CMK (cell line): ENCODE measurements at places on chromosomes 3 and 15.

GRCh38 chr3:27471923-27472550, 12.1 kb downstream of the SLC4A7 start:
- no peak for DNase-seq

DNA sequence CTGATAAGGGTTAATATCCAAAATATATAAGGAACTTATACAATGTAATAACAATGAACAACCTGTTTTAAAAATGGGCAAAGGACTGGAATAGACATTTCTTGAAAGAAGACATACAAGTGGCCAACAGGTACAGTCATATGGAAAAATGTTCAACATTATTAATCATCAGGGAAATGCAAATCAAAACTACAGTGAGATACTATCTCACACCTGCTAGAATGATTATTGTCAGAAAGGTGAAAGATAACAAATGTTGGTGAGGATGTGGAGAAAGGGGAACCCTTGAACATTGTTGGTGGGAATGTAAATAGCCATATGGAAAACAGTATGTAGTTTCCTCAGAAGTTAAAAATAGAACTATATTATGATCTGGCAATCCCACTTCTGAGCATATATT, 20.4 kb downstream of the GOLM2 start:
- DNase-seq: no peak

GRCh38 chr3:184345317-184346144, 8.1 kb downstream of the FAM131A start:
- no peak for DNase-seq

GRCh38 chr3:1583044-1583443, 490.2 kb downstream of the CNTN6 start:
- DNase-seq: no peak

DNA sequence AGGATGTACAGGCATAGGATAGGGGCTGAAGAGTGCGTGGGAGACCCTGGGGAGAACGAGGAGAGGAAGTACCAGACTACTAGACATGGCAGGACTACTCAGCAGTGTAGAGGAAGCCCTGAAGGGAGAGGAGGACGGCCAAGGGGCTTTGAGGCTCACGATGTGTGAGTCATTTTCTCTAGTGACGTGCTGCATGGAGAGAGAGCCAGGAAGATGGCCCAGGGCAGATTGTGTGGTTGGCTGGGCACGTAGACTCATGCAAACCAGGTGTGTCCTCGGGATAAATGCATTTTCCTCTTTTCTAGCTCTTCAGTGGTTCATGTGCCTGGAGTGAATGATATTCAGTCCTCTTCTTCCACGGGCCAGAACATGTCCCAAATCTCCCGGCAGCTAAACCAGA, 115.0 kb upstream of the ABHD17C start:
- no peak for DNase-seq

- no peak for DNase-seq
These were observed 6.2 kb downstream of the TNIK start for GRCh38 chr3:171454041-171454440.

GRCh38 chr15:83709241-83709640, 55.3 kb downstream of the ADAMTSL3 start:
- DNase-seq: no peak

DNA sequence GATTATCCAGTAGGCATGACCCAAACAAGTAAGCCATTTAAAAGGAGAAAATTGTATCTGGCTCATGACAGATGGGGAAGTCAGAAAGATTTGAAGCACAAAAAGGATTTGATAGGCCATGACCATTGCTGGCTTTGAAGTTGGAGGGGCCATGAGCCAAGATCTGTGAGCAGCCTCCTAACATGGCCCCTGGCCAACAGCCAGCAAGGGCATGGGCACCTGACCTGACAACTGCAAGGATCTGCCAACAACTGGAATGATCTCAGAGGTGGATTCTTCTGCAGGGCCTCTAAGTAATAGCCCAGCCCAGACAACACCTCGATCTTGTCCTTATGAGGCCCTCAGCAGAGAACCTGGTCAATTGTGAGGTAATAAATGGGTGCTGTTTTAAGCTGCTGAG, 93.0 kb downstream of the ARNT2 start:
- DNase-seq: no peak

DNA sequence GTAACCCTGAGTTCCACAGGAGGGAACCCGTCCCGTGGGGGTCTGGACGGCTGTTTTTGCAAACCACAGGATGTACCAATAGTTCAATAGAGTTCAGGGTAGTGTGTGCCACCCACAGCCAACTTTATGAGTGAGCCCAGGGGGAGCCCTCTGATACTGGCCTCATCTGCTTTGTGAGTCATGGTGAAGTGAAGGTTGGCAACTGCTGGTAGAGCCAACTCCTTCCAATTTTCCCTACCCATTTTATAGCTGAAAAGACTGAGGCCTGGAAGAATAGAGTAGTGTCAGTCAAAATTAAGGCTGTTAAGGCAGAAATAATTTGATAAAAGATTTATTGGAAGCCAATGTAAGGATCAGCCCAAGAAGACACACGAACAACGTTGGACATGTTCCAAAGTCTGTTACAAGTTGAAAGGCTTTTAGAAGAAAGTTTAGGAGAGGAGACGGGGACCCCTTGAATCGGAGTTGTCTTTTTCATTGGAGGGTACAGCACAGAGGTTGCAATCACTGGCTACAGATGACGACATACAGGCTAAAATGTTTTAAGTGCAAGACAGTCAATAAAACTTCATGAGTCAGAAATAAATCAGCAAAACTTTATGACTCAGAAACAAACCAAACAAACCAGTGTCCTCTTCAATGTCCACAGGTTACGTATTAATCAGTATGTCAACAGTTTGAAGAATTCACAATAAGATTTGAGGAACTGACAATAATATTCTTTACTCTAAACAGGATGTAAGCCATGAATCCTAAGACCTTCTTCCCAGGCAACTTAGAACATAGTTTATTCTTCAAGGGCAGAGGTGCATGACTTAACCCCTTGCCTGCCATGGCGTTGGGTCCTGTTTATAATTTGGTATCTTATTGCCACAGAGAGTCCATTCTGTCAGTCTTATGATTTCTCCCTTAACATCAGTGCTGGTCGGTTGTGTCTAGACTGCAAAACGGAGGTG, 62.9 kb upstream of the NR2E3 start:
- DNase-seq: no peak

DNA sequence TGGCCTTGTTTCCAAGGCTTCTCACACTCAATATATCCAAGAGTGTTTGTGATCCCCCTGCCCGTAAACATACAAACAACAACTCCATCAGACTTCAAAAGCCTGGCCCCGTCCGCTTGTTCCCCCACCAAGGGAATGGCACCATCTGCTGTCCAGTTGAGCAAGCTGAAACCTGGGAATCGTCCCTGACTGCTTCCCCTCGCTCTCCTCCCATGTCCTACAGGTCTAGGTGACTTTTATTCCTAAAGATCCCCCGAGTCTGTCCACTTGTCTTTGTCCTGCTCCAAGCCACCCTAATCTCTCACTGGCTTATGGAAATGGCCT, 27.9 kb upstream of the FAM174B start:
- no peak for DNase-seq

- no peak for DNase-seq
These were observed 57.5 kb upstream of the SLC6A1 start for GRCh38 chr3:10935028-10935427.

DNA sequence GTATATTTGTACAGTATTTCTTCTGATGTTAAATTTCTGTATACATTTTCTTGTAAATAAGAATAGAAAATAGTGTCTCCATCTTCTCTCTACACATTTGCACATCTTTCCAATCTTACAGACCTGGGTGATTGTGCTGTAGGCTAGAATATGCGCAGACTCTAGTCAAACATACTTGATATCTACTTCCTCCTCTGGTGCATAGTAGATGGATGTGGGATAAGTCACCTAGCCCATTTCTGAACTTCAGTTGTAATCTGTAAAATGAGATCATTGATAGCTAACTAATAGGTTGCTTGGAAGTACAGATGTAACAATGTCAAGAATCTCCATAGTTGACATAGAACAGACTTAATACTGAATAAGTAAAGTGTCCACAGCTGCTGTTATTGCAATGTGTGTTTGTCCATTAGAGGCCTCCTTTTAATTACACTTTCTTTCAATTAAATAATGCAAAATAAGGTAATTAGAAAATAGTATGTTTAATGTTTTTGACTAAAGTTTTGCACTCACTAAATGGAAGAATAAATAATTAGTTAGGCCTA, 46.7 kb downstream of the ALCAM start:
- no peak for DNase-seq

- no peak for DNase-seq
These were observed 5.2 kb upstream of the LCTL start for GRCh38 chr15:66570842-66571478.

DNA sequence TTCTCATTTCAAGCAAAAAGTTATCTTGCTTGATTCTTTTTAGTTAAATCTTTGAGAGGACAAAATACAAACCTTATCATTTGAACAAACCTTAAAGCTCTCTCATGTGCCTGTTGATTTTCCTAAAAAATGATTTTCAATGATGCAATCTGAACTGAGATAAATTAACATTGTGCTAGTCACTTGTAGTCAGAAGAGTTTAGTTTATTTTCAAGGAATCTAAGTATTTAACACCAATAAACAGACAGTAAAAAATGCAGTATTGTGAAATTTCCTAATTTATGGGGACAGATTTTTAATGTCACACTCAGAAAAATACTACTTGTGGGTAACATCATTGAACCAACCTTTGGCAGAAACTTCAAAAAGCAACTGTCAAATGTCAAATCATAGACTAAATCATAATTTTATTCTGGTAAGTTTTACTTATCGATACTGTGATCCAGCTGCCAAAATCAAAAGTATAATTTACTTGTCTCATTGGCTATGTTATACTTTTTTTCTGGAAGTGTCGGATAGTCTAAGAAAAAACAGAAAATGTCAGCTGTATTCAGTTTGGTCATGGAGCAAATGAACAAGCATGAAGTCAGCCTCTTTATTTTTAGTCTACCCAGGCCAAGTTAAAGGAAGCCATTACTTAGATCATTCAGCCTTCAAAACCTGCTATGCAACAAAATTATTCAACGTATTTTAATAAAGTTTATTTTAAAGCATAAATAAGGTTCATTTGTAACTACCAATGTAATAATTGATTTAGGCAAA, 52.4 kb upstream of the FNDC3B start:
- DNase-seq: no peak
